ENCODE measurements at places on chromosomes 7 and 10.

DNA sequence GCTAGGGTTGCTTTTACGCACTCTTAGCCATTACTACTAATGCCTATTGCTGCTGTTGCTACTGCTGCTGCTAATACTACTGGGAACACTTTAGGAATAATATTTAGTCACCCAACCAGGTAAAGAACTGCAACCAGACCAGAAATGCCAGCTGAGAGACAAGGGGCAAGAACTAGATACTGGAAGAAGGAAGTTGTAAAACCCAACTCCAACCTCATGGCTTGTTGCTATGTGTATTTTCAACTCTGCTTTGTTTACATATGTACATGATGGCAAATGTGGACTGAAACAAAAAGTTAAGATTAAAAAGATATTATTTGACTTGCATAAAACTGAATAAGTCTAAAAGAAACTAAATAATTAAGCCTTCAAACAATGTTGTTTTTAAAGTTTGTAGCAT, 177.7 kb downstream of the GNAT3 start:
- no peak for DNase-seq

DNA sequence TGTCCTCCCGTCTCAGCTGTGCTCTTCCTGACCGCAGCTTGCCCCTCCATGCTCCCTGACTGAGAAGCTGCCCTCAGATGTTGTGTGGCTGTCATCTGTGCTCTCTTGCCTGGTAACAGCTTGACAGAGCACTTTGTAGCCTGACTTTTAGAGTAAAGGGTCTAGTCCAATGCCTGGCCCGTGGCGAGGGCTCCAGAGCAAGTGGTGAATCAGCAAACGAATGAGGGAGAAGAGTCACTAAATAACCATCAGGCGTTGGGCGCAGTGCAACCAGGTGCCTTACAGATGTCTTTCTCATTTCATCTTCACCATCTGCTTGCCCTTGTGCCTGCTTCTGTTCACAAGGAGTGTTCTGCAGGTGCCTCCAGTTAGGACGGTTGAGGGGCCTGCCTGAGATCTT, 45.6 kb downstream of the MKI67 start:
- DNase-seq = no peak

DNA sequence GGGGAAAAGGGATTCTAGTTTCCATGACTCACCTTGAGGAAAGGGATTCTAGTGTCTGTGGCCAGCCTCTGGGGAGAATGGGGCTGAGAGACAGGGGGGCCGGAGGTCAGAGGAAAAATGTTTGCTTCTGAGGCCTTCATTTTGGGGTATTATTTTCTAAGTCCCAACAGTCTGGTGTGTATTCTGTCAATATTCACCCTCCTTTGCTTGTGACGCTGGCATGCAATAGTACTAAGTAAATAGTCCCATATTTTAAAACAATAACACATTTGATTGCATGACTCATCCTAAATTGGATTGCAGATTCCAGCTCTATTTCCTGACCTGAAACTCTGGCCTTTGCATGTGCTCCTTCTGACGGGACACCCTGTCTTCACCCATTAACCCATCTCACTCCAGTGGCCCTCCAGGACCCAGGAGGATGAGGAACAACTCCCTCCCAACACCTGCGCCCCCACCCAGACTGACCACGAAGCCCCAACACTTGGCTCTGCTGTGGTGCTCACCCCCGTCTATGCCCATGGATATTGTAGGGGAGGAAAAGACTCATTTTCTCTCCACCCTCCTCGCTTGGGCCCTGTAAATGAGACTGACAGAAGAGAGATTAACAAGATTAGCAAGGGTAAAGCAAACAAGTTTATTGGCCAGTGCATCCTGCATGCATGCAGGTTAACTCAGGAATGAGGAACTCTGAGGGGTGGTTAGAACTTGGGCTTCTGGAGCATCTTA, 495.6 kb upstream of the KLF6 start:
- no peak for DNase-seq

GRCh38 chr10:121108051-121108450, 256.9 kb downstream of the WDR11 start:
- DNase-seq = no peak

GRCh38 chr10:130801276-130801675, 510.2 kb downstream of the TCERG1L start:
- DNase-seq = no peak

DNA sequence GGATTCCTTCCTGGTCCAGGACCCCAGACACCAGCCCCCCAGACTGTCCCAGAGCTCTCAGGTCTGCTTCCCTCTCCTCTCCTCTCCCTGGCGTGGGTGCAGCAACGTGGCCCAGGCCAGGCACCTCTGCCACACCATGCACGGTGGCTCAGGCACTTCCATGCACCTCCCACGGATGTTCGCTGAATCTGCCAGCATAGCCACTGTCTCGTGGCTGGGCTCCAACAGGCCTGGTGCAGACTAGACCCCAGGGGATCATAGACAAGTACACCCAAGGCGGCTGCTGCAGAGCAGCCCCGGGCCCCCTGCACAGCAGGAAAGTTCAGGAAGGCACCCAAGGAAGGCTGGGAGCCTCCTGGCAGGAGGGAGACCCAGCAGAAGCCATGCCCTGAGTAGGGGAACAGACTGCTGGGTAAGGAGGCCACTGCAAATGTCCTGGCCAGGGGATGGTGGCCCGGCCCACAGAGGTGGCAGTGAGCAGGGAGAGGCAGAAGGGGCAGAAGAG, 4.4 kb downstream of the RASGEF1A start:
- no peak for DNase-seq

DNA sequence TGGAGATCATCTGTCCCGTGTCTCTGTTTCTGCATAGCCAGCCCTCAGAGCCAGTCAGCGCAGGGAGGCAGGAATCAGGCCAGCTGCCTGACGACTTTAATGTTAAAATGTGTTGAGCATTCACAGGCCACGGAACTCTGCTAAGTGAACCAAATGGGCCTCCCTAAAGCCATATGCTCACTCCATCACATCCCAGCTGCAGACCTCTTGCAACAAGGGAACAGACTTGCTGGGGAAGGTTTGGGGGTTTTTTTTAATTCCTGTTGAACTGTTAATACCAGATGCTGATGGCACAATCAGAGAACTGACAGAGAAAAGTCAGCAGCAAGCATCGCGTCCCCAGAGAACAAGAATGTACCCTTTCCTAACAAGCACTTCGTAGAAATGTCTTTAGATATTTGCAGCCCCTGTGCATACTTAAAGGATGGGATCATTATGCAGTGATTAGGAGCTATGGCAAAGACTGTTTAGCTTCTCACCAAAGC, 900.4 kb upstream of the AUTS2 start:
- DNase-seq = no peak

DNA sequence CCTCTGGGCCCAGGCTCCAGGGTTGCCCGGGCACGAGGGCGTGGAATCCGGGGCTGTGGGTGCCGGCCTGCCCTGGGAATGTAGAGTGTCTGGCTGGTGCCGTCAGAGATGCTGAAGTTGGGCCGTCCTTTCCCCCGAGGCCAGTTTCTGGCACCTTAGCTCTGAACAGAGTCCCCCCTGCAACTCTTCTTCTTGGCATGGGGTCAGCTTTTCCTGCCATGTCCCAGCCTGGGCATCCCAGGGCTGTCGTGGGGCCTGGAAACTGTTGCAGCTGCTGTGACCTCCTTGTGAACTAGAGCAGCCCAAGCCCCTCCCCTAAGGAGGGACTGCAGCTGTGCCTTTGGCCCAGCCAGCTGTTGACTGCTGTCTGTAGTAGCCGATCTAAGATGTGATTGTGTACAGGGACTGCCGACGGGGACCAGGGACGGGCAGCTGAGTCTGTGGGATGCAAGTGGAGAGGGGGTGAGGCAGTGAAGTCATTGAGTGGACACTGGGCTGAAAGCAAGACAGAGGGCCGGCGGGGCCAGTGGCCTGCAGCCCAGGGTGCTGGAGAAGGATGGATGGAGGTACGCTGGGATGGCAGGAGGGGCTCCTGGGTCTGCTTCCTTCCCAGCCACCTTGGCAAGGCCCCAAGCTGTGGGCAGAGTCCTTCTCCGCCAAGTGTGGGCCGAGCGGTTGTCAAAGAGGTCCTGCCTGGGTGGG, 35.8 kb downstream of the GBX1 start:
- DNase-seq = no peak

DNA sequence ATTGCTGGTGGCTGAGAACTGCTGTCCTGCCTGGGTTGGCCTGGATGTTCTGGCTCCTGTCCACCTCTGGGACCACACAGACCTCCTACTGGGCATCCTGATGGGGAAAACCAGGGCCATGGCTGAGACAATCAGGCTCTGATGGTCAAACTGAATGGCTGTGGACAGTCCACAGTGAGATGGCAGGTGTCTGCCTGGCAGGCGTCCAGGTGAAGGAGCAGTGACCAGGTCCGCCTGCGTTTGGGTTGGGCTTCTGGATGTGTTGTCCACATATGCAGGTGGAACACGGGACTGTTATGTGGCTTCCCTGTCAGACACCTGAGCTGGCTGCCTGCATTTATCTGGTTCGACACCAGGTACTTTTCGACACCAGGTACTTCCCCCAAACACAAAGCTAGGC, 241.7 kb downstream of the BUB3 start:
- no peak for DNase-seq

DNA sequence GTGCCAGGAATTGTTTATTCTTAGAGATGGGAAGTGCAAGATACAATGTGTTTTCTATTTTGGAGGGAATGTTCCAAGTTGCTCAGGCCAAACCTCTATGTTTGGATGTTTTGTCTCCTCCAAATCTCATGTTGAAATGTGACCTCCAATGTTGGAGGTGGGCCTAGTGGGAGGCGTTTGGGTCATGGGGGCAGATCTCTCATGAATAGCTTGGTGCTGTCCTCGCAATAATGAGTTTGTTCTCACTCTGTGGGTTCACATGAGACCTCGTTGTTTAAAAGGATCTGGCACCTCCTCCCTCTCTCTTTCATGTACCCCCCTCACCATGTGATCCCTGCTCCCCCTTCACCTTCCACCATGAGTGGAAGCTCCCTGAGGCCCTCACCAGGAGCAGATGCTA, 8.3 kb upstream of the GDF10 start:
- no peak for DNase-seq

DNA sequence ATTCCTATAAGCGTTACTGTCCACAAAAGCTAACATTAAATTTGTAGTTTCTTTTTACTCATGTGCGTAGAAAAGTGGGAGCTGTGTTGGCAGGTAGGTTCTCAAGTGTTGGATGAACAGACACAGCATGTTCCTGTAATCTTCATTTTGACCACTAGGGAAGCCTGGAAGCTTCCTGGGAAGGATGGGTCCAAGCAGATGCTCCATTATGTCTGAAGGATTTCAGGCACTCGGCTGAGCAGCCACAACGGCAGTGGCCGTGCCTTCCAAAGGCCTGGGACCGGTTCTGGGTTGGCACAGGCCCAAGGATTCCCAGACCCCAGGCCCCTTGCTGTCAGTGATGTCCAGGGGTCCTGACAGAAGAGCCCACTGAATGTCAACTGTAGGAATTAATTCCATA, 386.3 kb downstream of the TNS3 start:
- no peak for DNase-seq

Data from stimulated activated CD4-positive, alpha-beta T cell treated with anti-CD3 and anti-CD28 coated beads, Interleukin-4, amount 100 ng/mL, for 1 hour (primary cell).